Ureter (tissue), 1 donor: ENCODE measurements at places on chromosomes 11 and 22. TPM values are rescaled to one million over a fixed set of nuclear protein-coding genes. Genes with fewer than 3 reads are reported as not detected.

GRCh38 chr22:33597274-33597985, 322.8 kb downstream of the LARGE1 start:
- DNase-seq = no peak

DNA sequence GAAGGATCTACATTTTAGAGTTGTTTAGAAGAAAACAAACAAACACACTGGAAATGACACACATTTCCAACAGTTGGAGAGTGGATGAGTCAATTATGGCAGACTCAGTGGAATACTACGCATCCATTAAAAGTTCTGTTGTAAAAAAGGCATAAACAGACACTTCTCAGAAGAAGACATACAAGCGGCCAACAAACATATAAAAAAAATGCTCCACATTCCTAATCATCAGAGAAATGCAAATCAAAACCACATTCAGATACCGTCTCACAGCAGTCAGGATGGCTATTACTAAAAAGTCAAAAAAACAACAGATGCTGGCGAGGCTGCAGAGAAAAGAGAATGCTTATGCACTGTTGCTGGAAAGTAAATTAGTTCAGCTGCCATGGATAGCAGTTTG, 298.2 kb downstream of the DDX10 start:
- no peak for DNase-seq

DNA sequence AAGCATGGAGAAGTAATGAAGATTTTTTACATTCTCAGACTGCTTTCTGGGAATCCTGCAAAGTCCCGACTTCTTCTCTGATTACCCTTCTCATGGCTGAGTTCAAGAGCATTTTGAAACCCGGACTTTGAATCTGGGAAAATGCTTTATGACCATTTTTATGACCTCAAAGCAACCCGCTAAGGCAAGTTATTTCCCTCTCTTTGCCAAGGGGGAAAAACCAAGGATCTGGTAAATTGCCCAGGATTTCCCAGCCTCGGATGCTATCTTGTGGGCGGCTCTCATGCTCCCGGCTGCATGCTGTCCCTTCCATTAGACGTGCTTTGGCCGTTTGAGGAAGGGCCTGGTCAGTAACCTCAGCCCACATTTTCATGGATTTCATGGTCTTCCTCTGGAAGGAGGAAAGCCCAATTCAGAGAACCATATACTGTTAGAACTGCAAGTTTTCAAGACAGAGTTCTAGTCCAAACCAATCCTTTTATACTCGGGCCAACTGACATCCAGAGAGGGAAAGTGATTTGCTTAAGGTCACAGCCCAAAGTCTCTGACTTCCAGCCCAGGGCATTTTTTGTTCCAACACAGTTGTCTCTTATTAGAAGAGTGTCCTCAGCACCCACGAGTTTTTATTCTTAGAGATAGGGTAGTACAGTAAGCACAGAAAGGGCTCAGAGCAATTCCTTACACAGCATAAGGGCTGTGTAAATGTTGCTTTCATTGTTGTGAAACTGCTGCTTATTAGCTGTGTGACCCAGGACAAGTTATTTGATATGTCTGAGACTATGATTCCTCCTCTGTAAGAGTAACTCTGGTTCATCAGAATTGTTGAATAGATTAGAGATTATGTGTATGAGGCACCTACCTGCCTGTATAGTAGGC, 77.4 kb downstream of the NAV2 start:
- no peak for DNase-seq

DNA sequence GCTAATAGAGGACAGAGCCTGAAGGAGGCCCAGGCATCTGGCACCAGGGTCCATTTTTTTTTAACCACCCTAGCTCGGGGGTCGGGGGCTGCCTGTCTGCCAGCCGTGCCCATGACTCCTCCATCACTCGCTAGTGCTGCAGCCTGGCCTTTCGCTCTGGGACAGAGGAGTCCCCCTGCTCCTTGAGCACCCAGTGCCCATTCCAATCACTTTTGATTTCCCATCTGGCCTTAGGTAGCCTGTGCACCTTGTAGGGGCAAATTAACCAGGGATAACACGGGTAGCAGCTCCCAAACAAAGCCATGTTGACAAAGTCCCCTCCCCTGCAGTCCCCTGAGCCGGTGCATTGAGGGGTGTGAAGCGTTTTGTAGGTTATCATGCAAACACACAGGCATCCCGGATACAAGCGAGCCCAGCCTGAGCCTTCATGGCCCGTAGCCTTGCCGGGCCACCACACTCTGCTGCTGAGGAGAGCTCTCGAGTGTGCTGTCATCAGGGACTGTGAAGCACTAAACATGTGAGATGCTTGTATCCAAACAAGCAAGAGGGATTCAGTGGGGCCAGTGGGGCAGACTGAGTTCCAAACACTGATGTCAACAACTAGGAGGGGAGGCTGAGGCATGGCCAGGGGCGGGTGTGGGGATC, 208.7 kb downstream of the DSCAML1 start:
- DNase-seq = no peak

PRG2 gene
- 0.55 TPM for total RNA-seq
